Stimulated activated naive B cell treated with anti-CD40 and anti-IgM and Interleukin-4, amounts not matched to agents 10 μg/mL and 1 μg/mL and 100 μg/mL, for 72 hours (primary cell): ENCODE measurements at places on chromosomes 16 and 17.
A peak's percentile ranks its signal among the peaks of the same experiment; 100 is the strongest.

GRCh38 chr16:84367750-84368307 is 509 bp upstream of the ATP2C2 start:
- H3K36me3 ChIP-seq, result no peaks in the 10 kb centered on the region
- no peak overlapping the region for H3K4me3 ChIP-seq
- DNase-seq, result no peak
- peaks cover 4% of the 10 kb centered on the region for H3K4me1 ChIP-seq
- peaks cover 50% of the 10 kb centered on the region for H3K27me3 ChIP-seq

GRCh38 chr16:85151603-85152413 is 39.5 kb upstream of the CIBAR2 start:
- H3K4me3 ChIP-seq, result no peak overlapping the region
- no peak overlapping the region for H3K27ac ChIP-seq
- no peaks in the 10 kb centered on the region for H3K36me3 ChIP-seq

- H3K36me3 ChIP-seq, result peaks cover 41% of the 10 kb centered on the region
- no peak for DNase-seq
- H3K4me1 ChIP-seq, result peaks cover 10% of the 10 kb centered on the region
Measured at GRCh38 chr17:72710202-72710601, 382.3 kb downstream of the SLC39A11 start.

- peak overlapping the region; percentile 82 for H3K4me3 ChIP-seq
- peaks cover 53% of the 10 kb centered on the region for H3K27me3 ChIP-seq
- H3K4me1 ChIP-seq, result peaks cover 41% of the 10 kb centered on the region
- H3K36me3 ChIP-seq, result peaks cover 1% of the 10 kb centered on the region
Measured at GRCh38 chr17:50200457-50201275, 765 bp downstream of the COL1A1 start.

DNA sequence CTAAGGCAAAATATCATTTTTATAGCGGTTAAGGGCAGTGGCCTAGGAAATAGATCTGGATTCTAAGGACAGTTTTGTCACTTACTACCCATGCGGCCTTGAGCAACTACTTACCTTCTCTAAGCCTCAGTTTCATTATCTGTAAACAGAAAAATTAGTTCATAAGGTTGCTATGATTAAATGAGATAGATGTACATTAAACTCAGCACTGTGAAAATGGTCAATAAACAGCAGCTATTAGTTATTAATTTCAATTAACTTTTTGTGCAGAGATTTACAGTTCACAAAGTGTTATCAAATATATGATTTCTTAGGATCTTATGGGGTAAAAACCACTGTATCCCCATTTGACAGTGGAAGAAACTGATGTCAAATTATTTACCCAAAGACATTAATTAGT is 135.5 kb upstream of the CORO6 start:
- no peak overlapping the region for H3K27ac ChIP-seq
- no peaks in the 10 kb centered on the region for H3K27me3 ChIP-seq
- no peak overlapping the region for H3K4me3 ChIP-seq
- H3K36me3 ChIP-seq, result peaks cover 9% of the 10 kb centered on the region
- peaks cover 12% of the 10 kb centered on the region for H3K4me1 ChIP-seq
